ENCODE measurements at places on chromosomes 6 and 20.

DNA sequence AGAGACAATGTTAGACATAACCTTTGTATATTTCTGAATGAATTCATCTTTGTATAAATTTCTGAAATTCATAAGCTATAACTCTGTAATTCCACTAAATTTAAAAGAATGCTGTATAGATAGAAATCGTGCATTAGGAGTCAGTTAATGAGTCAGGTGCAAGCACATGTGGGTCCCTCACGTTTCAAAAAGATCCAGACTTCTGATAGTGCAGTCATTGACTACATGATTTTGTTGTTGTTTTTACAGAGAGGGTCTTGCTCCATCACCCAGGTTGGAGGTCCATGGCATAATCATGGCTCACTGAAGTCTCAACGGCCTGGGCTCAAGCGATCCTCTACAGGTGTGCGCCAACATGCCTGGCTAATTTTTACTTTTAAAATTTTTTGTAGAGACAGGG, 14.6 kb downstream of the ESF1 start:
- H3K36me3 ChIP-seq, result peaks cover 39% of the 10 kb centered on the region
- H3K27ac ChIP-seq, result no peak overlapping the region
- H3K4me3 ChIP-seq, result no peak overlapping the region

GRCh38 chr6:43887340-43887858, 117.4 kb downstream of the VEGFA start:
- peaks cover 48% of the 10 kb centered on the region for H3K27me3 ChIP-seq
- H3K4me1 ChIP-seq, result no peaks in the 10 kb centered on the region
- no peak for DNase-seq
- no peaks in the 10 kb centered on the region for H3K36me3 ChIP-seq

- no peaks in the 10 kb centered on the region for H3K4me1 ChIP-seq
- H3K27ac ChIP-seq, result no peak overlapping the region
- DNase-seq, result no peak
- peaks cover 1% of the 10 kb centered on the region for H3K36me3 ChIP-seq
Observed at GRCh38 chr6:5125152-5126006, 40.2 kb downstream of the PPP1R3G start.

- H3K36me3 ChIP-seq, result no peaks in the 10 kb centered on the region
- H3K4me3 ChIP-seq, result no peak overlapping the region
- no peak for DNase-seq
Observed at GRCh38 chr6:51398064-51398705, 579.5 kb downstream of the TFAP2B start.

DNA sequence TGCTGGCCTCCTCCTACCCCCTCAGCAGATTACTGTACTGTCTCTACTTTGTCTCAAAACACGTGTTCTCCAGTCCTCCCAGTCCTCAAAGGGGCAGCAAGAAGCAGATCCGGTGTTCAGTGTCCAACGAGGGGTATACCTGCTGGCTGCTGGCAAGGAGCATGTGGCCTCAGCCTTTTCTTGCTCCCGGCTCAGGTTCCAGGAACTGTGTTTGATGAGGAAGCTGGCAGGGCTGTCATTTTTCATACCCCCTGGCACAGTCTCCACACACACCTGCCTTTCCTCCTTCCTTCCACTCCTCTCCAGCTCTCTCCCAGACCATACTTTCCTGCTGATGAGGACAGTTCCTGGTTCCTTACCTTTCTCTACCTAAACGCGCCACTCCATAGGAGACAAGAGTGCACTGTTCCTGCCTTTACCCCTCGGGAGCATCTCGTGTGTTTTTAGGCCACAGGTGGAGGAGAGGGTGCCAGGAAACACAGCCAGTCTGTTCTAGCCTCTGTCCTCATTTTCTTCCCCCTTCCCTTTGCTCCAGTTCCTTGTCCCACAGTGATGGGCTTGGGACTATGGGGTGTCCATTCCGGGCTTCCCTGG, 77.2 kb downstream of the SSR1 start:
- DNase-seq, result no peak
- H3K4me3 ChIP-seq, result no peak overlapping the region
- peaks cover 33% of the 10 kb centered on the region for H3K36me3 ChIP-seq
- peaks cover 11% of the 10 kb centered on the region for H3K4me1 ChIP-seq

GRCh38 chr6:41536795-41537758, 9.1 kb upstream of the FOXP4 start:
- no peak for DNase-seq
- peaks cover 6% of the 10 kb centered on the region for H3K36me3 ChIP-seq
- H3K27me3 ChIP-seq, result no peaks in the 10 kb centered on the region
- H3K27ac ChIP-seq, result no peak overlapping the region

DNA sequence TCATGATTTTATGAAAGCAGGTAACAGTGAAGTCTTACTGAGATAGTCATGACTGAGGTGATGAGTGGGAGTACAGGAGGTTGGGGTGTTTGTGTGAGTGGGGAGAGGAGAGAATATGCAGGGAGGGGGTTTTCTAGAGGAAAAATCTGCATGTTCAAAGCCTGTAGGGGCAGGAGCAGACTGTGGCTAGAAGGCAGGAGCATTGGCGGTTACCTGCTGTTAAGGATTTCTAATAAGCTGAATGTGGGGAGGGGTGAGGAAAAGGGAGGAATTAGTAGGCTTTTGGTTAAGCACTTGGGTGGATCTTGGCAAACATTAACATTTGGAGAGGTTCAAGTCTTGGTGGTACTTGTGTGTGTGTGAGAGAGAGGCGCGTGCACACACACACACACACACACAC, 70.8 kb downstream of the EYA4 start:
- H3K36me3 ChIP-seq, result no peaks in the 10 kb centered on the region
- no peak overlapping the region for H3K4me3 ChIP-seq
- H3K4me1 ChIP-seq, result no peaks in the 10 kb centered on the region

DNA sequence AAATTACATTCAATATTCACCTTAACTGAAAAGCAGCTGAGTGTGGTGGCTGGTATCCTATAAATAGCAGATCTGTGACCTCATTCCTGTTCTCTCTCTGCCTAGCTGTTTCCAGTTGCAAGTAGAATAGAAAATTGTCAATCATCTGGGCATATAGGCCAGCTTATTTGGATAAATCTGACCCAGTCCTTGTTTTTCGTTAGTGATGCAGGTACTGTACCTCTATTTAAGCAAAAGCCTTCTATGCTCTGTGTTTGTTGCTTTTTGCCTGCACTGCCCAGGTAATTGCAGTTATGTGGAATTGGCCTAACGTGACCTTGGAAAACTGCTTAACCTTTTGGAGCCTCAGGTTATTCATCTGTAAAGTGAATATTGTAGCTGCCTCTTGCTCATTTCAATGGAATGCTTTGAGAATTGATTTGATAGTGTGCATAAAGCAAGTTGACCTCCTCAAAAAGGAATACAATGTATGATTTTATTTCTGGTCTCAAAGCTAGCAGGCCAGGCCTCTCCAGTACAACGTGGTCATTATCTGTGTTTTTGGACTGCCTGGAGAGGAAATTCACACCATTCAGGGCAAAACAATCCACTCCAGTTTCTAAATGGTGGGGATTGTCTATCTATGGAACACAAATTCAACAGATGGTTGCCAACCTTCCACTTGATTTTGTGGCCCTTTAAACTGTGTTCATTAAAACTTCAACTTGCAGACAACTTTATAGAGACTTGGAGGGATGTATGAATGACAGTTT, 508.7 kb upstream of the CITED2 start:
- H3K4me3 ChIP-seq, result no peak overlapping the region
- no peak for DNase-seq
- no peaks in the 10 kb centered on the region for H3K4me1 ChIP-seq

DNA sequence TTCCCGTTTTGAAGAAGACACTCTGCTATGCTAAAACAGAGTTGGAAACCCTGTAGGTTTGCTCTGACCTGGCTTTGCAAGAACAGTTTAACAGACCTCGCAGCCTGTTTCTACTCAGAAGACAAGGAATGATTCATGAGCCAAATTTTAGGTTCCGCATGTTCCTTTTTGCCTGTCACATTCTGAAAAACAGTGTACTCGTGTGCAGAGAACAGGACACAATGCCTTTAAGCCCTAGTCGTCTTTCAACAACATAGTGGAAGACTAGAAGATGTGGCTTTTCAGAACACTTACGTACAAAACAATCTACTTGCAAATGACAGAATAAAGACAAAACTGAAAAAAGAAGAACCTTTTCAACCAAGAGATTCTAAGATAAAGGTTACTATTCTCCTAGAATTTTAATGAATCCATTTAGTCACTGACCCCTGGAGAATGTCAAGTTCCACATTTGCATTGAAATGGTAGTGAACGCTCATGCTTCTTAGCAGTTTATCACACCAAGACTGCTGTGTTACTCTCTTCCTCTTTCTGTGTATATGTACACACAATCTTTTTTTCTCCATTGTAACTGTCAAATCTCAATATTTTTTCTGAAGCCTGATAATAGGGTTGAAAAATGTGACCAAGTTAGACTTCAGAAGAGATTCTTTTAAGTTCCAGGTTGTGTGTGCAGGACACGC, 220.7 kb upstream of the NRSN1 start:
- H3K27ac ChIP-seq, result no peak overlapping the region
- no peaks in the 10 kb centered on the region for H3K4me1 ChIP-seq
- H3K36me3 ChIP-seq, result no peaks in the 10 kb centered on the region

GRCh38 chr20:60630609-60631008, 621.5 kb upstream of the CDH4 start:
- no peaks in the 10 kb centered on the region for H3K4me1 ChIP-seq
- H3K27ac ChIP-seq, result no peak overlapping the region
- no peaks in the 10 kb centered on the region for H3K27me3 ChIP-seq
- DNase-seq, result no peak
- H3K36me3 ChIP-seq, result no peaks in the 10 kb centered on the region
- H3K4me3 ChIP-seq, result no peak overlapping the region

DNA sequence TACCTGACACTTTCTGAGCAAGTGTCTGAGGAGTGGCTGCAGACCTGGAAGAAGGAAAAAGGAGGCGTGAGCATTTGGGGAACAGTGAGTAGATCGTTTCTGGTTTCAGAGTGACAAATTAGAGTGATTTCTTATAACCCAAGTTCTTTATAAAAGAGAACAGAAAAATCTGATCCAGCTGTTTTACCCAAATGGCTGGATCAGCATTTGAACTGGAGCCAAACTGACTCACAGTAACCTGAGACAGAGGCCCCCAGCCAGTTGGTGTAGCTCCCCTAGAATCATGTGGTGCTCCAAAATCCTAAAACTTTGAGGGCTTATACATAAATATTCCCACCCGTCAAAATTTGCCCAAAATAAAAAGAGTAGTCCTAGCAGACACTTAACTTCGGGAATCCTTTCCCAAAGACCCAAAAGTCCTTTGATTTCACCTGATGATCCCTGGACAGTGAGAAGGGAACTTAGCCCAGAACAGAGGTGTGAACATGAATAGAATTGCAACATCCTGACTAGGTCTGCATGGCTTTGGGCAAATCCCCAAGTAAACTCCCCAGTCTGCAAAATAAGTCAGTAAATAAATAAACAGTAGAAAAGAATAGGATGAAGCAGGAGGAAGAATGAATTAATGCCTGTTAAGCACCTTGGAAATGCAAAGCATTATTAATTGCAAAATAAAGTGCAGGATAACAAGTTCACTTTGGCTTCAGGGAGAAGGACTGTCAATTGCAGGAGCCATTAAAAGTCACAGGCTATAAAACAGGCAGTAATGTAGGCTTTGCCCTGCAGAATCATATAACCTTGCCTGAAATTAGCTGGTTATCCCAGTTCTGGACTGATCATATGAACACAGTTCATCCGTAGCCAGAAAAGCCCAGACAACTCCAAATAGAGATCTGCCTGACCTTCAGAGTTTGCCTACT, 262.0 kb upstream of the JARID2 start:
- H3K4me1 ChIP-seq, result no peaks in the 10 kb centered on the region
- no peaks in the 10 kb centered on the region for H3K36me3 ChIP-seq
- DNase-seq, result no peak
- no peak overlapping the region for H3K27ac ChIP-seq
- H3K4me3 ChIP-seq, result no peak overlapping the region

DNA sequence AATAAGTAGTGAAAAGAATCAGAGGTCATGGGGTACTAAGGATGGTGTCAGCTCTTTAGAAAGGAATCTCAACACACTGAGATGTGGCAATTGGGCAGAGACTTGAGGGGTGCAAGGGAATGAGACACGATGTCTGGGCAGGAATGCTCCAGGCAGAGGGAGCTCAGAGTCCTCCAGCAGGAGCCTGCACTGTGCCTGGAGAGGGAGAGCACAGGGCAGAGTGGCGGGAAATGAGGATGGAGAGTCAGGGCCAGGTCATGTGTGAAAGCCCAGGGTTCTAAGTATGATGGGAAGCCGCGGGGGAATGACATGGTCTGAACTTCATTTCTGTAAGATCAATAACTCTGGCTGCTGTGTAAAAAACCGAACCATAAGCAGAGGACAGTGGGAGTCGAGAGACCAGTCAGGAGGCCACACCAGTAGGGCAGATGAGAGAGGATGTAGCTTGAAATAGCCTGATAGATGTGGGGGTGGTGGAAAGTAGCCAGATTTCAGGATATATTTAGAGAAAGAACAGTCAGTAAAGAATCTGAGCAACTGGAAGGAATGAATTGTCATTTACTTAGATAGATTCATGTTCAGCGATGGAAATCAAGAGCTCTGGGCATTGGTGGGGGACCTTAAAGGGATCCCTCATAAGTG, 133.4 kb upstream of the DTNBP1 start:
- no peak for DNase-seq
- H3K4me1 ChIP-seq, result no peaks in the 10 kb centered on the region
- H3K4me3 ChIP-seq, result no peak overlapping the region
- H3K36me3 ChIP-seq, result no peaks in the 10 kb centered on the region
- H3K27ac ChIP-seq, result no peak overlapping the region
- H3K27me3 ChIP-seq, result no peaks in the 10 kb centered on the region

DNA sequence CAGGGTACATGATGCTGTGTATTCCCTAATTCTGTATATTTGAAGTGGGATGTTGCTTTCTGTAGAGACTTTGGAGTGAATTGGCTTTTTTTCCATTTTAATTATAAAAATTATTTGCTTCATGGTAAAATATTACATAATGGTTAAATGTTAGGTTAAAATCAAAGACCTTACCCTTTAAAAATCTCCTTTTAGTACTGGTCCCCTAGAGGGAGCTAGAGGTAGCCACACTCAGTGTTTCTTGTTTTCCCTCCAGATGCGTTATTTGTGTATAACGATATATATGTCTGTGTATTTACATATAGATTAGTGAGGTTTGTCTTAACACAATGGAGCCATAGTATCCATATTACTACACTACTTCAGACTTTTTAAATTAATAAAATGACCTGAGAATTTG, 146.7 kb downstream of the PLCB4 start:
- H3K27me3 ChIP-seq, result no peaks in the 10 kb centered on the region
- no peak overlapping the region for H3K4me3 ChIP-seq
- no peaks in the 10 kb centered on the region for H3K4me1 ChIP-seq
- H3K27ac ChIP-seq, result no peak overlapping the region
- DNase-seq, result no peak

GRCh38 chr6:72525821-72526510, 95.9 kb upstream of the KCNQ5 start:
- H3K36me3 ChIP-seq, result no peaks in the 10 kb centered on the region
- DNase-seq, result no peak
- peaks cover 16% of the 10 kb centered on the region for H3K27me3 ChIP-seq
- no peaks in the 10 kb centered on the region for H3K4me1 ChIP-seq

DNA sequence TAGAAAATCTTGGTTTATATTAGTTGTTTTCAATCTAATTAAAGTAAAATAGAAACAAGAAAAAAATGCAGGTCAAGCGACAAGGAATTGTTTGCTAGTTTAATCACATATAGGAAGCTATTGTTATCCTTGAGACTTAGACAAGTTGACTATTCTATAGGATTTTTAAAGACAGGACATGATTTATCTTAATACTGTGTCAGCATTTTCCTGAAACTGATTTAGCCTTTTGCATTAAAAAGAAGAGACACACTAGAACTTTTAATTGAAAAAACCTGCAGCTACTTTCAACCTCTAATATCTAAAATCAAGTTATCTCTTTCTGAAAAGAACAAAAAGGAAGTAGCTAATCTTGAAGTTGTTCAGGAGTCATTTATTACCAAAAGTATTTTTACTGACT, 246.2 kb downstream of the PHF3 start:
- no peaks in the 10 kb centered on the region for H3K27me3 ChIP-seq
- DNase-seq, result no peak
- no peak overlapping the region for H3K4me3 ChIP-seq

Data from central memory CD8-positive, alpha-beta T cell (primary cell).